ENCODE measurements at places on chromosomes 16 and 17.
A peak's percentile ranks its signal among the peaks of the same experiment; 100 is the strongest.

DNA sequence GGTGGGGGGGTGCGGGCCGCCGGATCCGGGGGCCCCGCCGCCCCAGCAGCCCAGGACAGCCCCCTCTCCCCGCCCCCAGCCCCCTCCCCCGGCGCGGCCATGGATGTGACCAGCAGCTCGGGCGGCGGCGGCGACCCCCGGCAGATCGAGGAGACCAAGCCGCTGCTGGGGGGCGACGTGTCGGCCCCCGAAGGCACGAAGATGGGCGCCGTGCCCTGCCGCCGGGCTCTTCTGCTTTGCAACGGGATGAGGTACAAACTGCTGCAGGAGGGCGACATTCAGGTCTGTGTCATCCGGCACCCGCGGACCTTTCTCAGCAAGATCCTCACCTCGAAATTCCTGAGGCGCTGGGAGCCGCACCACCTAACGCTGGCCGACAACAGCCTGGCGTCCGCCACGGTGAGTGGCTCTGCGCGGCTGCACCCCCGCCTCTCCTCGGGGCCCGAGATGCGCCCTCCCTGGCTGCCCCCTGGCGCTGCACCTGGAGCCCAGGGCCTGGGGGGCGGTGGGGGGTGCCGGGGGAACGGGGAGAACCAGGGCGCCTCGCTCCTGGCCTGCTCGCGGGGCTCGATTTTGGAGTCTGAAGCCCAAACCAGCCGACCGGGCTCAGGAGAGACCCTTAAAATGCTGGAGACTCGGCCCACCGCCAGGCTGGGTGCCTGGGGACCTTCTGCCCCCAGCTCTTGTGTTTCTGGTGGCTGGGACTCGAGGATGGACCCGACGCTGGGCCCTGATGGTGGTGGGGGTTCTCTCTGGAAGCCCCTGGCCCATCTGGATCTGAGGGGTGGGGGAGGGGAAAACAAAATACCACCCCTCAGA, 744 bp downstream of the CMIP start:
- no peak for DNase-seq

DNA sequence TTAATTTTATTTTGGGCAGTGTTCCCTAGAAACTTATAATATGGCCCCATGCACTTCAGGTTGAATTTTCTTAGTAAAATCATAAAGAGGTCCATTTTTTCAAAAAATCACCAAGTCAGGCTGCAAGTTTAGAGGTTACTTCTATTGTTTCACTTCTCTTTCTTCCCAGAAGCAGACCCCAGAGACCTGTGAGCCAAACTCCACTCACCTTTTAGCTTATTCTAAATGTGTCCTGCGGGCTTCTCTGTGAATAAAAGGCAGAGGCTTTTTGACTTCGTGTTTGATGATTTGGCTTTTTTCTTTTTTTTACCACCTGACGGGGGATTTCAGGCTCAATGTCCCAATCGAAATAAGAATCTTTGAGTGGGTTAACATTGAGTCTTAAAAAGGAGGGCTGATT, 7.4 kb downstream of the PRKCB start:
- DNase-seq: no peak

DNA sequence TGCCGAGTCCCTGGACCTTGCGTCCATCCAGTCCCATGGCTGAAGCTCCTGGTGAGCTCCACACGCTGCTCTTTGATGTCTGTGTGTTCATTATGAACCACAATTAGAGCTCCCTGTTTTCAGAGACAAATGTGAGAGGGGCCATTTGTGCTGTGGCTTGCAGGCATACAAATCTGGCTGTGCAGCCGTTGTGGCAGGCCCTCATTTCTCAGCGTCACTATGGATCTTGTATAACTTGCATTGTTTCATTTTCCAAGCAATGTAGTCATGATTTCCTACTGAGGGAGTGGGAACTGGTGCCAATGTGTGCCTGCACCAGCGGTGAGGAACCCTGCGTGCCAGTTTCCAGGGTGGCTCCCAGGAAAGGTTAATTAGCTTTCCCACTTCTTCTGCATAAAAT, 542.6 kb downstream of the TMEM114 start:
- no peak for DNase-seq

GRCh38 chr17:42937712-42938596, 26.3 kb downstream of the AARSD1 start:
- peak; percentile 5 for DNase-seq

DNA sequence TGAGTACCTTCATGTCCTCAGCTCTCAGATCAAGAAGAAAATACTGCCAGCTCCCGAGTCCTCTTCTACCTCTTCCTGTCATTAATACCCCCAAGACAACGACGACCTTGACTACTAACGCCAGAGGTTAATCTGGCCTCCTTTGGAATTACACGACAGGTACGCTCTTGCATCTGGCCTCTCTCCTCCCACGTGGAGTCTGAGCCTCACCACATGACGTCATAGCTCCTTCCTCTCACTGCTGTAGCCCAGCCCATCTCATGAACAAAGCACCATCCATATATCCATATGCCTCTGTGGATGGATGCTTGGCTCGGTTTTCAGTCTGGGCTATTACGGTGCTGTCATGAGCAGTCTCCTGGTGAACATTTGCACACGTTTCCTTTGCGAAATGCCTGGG, 110.2 kb upstream of the TNRC6C start:
- no peak for DNase-seq

DNA sequence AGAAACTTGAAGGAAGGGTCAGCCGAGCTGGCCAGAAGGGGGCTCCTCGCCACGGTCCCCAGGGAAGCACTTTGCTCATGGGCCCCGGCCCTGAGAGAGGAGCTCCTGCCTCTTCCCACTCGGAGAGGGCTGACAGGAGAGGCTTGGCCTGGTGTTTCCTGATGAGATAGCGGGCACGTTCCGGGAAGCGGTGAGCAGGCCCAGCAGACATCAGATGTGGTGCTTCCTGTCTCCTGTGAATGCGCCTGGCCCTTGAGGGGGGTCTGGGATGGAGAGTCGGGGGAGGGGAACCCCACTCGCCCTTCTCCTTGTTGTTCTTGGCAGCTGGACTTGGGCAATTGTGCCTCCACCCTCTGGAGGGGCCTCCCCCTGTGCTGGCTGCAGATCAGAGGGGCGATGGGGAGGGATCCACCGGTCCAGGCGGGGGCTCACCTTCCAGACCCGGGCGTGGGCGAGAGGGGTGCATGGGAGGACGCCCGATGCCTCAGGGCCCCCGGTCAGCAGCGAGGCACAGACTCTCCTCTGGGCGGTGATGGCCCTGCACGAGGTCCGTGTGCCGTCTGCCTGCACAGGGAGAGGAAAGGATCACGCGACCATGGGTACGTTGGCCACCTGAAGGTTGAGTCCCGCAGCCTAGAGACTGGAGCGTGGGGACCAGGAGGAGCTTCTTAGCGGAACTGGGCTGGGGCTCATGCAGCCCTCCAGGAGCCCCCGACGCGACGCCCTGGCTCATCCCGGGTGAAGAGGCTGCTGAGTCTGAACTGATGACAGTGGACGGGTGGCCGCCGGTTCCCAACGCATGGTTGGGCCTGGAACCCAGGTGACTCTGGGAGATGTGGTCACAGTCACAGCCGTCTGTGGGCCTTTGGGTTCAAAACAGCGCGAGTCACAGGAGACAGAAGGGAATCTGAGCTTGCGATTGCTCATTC, 25.4 kb downstream of the METRNL start:
- no peak for DNase-seq

GRCh38 chr16:58177353-58177710, 20.6 kb downstream of the CSNK2A2 start:
- no peak for DNase-seq

DNA sequence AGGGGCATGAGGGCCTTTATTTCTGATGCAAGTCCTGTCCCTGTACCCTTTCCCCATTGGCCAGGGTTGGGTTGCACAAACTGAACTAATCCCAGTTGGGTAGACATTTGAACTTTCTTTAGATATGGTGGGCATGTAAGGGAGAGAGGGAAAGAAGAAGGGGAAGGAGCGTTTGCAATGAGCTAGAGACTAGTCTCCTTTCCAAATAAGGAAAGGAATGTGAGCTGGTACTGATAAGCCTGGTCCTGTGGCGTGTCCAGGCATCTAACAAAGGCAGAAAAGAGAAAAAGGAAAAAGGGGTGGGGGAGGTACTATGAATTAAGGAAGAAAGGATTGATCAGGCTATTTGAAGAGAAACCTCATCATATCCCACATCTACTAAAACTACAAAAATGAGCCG, 20.3 kb downstream of the CHMP6 start:
- no peak for DNase-seq

DNA sequence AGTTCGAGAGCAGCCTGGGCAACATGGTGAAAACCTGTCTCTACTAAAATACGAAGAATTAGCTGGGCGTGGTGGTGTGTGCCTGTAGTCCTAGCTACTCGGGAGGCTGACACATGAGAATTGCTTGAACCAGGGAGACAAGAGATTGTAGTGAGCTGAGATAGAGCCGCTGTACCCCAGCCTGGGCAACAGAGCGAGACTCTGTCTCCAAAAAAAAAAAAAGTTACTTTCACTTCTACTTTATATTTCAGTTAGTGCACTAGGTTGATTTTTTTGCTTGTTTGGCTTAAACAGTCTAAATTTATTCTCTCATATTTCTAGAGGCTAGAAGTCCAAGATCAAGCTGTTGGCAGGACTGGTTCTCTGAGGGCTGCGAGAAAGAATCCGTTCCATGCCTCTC, 13.4 kb downstream of the CCDC102A start:
- DNase-seq: no peak

DNA sequence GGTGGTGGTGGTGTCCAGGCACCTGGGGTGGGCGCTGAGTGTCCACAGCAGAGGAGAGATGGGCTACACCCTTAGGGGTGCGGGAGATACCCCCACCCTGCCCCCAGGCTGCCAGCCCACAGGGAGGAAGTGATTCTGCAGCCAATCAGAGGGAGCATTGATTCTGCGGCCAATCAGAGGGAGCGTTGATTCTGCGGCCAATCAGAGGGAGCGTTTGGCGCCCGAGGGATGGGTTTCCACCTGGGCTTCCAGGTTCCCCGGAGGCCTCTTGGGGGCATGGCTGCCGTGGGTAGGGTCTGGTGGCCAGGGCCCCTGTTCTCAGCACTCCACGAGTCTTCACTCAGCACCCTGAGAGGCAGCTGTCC, 28.2 kb upstream of the ACSF3 start:
- no peak for DNase-seq

- DNase-seq: no peak
Measured at GRCh38 chr16:77514500-77515220, 79.8 kb upstream of the ADAMTS18 start.

DNA sequence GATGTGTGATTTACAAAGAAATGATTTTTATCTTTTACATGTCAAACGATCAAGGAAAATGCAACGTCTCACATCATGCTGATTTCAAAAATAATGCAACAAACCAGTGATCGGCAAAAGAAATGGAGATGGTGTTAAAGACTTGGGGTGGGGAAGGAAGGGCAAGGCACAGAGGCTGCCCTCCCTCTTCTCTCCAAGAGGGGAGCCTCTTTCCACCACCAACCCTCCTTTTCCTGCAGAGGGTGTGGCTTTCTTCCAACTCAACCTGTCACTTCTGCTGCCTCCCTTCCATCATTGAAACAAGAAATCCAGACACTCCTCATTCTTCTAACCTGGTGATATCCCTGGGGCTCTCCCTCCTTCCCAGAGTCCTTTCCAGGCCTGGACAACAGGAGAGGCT, 320.8 kb downstream of the SLC39A11 start:
- DNase-seq: no peak

DNA sequence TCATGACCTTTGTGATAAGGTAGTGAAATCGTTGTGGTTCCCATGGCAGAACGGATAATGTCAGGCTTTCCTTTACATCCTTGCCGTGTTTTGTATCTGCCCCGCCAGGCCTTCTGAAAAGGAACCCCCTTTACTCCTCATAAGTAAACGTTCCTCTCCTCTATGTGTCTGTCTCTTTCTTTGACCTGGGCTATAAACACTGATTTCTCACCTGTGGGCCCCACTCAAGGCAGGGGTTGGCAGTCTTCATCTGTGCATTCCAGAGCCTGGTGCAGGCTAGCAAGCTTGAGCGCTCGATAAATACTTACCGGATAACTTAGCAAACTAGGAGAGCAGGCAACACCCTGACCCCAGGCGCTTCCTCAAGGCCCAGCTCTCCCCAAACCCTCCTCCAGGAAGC, 7.3 kb upstream of the HAP1 start:
- DNase-seq: no peak

- no peak for DNase-seq
Measured at GRCh38 chr17:35295686-35296085, 52.8 kb downstream of the SLFN5 start.

- no peak for DNase-seq
Measured at GRCh38 chr17:77909816-77910215, 48.7 kb upstream of the TNRC6C start.

GRCh38 chr17:41602524-41602923, 10.0 kb downstream of the KRT16 start:
- no peak for DNase-seq

GRCh38 chr17:17361867-17362539, 58.8 kb downstream of the NT5M start:
- no peak for DNase-seq

GRCh38 chr16:26791169-26791568, 275.6 kb upstream of the C16orf82 start:
- DNase-seq: no peak

GRCh38 chr17:55038291-55038690, 69.7 kb downstream of the STXBP4 start:
- DNase-seq: no peak

DNA sequence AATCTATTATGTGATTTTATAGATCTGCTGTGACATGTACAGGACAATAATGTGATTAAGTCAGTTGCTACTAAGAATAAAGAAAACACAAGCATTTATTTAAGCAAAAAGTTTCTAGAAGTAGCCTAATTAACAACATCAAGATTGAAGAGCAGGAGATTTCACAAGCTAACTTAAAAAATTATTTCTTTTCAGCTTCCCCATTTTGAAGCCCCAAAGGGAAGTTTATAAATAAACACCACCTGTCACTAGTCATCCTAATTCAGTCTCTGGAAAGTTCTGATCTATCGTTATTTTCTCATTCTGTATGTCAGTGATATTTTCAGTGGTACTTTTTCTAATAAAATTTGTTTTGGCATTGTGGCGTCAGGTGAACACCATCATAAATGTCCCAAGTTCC, 8.3 kb downstream of the CAPNS2 start:
- no peak for DNase-seq

DNA sequence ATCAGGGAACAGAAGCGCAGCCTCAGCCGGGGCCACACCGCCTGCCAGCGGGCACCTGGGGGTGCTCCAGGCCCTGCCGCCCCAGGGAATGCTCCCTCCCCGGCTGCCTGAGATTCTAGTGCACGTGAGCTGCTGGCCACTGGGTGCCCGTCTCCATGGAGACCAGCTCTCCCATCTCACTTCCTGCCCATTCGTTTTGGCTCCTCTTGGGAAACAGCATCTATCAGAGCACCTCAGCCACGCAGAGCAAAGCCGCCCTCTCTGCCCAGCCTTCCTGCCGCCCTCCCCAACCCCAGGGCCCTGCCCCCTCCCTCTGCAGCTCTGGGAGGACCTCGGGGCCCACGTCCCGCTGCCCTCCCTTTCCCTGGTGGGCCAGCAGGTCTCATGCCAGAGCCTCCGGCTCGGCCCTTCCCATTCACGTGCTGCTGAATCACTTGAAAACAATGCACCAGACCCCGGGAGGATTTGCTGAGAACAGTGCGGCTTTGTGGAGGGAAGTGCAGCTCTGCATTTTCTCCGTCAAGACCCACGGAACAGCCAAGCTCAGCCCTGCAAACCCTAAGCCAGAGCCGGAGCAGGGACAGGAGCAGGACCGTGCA, 19.4 kb downstream of the CEP295NL start:
- DNase-seq: peak; percentile 75

- DNase-seq: no peak
Measured at GRCh38 chr17:1946021-1946932, 78.9 kb downstream of the RTN4RL1 start.
